ENCODE measurements at places on chromosomes 7 and 10.

DNA sequence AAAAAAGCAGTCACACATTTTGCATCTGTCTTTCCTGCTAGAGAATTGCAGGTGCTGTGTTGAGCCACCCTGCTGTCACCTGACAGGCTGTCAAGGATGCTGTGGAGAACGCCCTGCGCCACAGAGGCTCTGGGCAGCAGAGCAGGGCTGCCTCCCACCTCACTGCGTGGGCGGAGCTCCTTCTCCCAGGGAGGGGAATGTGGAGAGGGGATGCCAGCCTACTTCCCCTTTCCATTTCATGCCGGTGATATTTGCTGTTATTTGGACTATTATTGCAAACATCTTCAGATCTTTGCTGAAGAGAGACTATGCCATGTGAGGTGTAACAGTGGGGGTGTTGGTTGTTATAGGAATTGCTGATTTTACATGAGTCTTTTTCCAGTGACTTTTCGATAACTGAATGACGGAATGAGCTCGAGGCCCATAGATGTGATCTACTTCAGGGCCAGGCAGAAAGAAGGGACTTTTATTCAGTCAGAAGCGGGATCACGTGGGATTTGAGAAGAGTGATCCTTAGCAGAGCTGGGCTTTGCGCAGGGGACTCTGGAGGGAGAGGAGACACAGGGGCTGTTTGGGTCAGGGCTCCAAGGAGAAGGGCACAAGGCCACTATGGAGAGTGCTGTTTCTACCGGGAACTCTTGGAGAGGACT, 13.6 kb upstream of the PRKAG2 start:
- DNase-seq, result no peak

DNA sequence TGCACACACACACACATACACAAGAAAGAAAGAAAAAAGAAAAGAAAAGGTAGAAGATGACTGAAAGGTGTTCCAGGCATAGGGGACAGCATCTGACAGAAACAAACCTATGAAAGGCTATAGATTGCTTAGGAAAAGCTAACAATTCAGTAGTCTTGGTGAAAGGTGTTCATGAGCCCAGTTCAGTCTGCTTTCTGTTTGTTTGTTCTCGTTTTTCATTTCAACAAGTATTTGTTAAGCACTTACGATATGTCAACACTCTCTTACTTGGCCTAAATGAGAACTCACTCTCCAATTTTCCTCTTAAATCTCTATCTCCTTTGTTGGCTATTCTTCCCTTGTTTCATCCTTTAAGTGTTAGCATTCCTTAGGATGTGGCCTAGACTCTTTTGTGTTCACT, 133.2 kb downstream of the GRM8 start:
- DNase-seq, result no peak

- no peak for DNase-seq
Observed at GRCh38 chr10:7036951-7037350, 373.9 kb downstream of the SFMBT2 start.

DNA sequence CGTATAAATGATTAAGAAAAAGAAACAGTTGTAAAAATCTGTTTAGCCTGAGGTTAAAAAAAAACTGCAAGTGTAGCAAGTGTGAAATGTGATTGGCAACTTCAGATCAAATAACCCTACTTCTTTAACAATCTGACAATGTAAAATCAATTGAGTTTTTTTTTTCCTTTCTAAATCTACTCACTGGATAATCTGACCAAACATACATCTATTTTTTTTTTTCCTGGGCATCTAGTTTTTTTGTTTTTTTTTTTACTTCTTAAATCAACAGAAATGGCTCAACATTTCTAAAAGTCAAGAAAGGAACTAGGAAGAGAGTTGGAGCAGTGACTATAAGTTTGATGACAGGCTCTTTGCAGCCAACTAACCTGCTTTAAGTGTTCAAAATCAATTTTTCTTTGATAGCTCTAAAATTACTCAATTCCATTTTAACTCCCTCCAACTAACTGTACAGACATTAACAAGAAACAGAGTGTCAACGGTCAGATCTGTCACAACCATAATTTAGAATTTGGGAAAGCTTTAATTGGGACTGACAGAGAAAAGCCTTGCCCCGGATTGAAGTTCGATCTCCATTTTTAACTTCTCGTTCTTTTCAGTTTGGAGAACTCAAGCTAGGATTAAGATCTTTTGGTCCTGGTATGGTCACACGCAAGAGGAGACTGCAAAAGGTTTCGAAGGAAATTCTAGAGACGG, 1.2 kb downstream of the ARL3 start:
- no peak for DNase-seq

DNA sequence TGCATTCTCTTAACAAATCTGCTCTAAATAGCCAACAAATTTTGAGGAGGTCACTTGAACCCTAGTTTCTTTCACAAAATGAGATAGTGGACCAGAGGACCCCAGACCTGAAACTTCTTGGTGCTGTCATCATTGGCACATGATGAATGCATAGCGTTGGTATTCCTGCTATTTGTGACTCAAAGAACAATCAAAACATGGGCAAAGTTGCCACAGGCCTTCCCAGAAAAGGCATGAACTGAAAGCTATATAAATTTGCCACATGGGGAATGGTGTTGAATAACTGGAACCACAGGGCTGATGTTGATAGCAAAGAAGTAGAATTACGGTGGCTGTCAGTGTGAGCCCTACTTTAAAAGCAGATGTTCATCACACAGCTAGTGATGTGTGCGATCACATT, 219.9 kb upstream of the KMT2E start:
- DNase-seq, result no peak

DNA sequence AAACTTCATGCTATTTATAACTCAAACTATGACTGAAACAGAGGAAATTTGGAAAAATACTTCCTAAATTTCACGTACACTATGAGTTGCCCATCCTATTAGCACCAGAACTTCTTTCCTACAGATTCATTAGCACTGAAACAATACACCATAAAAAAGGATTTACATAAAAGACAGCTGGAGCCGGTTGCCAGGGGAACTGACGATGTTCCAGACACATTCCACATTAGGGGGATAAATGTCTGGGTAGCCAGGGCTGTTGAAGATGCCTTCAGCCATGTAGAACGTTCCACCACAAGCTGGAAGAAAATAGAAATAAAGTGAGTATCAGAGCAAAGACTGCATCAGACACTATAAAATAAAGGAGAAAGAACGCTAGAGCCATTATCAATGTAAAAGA, 129.8 kb upstream of the RSU1 start:
- DNase-seq, result no peak

- peak; percentile 21 for DNase-seq
Observed at GRCh38 chr10:98664329-98665042, 217.8 kb upstream of the HPS1 start.

DNA sequence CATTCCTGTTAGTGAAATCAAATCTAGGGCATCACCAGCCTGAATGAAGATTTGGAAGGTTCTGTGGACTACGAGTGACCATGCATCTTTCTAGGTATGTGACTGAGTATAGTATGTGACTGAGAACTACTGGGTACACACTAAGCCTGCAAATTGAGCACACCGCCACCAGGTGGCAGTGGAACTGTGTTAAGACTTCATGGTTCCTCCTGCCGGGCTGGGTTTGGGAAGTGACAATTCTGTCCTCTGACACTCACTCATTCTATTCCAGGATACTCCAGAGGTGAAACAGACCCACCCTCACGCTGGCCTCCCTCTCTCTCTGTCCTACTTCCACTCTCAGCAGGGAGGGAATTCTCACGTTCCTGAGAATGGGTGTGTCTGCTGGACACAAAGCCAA, 84.0 kb upstream of the TMEM248 start:
- DNase-seq, result peak; percentile 27

GRCh38 chr7:124764847-124765400, 668 bp downstream of the GPR37 start:
- DNase-seq, result peak; percentile 31

DNA sequence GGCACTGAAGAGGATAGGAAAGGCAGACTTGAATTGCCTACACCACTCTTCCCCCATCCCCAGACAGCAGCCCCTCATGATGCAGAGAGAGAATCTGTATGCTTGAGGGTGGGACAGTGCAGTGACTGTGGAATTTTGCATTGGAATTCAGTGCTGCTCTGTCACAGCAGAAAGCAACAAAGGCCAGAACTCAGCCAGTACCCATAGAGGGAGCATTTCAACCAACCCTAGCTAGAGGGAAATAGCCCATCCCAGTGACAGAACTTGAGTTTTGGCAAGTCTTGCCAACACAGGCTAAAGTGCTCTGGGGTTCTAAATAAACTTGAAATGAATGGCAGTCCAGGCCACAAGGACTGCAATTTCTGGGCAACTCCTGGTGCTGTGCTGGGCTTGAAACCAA, 80.4 kb downstream of the TES start:
- DNase-seq, result no peak

DNA sequence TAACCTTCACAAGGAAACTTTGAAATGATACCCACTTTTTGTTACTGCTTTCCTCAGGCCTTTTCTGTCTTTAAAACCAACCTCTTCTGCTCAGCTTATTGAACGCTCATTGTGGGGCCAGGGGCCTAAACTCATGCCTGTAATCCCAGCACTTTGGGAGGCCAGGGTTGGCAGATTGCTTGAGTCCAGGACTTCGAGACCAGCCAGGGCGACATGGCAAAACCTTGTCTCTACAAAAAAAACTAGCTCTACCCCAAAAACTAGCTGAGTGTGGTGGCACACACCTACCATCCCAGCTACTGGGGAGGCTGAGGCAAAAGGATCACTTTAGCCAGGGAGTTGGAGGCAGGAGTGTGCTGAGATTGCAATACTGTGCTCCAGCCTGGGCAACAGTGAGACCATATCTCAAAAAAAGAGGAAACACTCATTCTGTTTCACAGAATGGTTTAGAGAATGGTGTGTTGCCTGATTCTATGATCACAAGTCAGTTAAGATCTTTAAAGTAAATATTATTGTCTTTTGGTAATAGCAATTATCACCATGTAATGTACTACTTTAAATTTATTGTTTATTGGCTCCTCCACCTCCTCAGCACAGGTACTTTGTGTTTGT, 51.1 kb downstream of the KCTD7 start:
- no peak for DNase-seq

GRCh38 chr10:98673171-98673782, 226.5 kb upstream of the HPS1 start:
- DNase-seq, result no peak

GRCh38 chr7:21318916-21319270, 109.0 kb upstream of the SP4 start:
- no peak for DNase-seq

DNA sequence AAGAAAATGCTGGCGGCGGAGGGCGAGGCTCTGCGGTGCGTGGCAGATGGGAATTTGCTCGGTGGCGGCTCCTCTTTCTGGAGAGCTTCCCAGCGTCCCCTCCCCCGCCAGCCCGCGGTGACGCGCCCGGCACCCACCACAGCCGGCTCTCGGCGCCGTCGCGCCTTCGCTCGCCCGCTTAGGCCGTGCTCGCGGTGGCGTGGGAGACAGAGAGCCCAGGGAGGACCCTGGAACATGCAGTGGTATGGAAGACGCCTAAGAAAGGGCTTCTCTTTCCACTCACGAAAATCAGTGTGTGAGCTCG, 576 bp upstream of the CSGALNACT2 start:
- no peak for DNase-seq

DNA sequence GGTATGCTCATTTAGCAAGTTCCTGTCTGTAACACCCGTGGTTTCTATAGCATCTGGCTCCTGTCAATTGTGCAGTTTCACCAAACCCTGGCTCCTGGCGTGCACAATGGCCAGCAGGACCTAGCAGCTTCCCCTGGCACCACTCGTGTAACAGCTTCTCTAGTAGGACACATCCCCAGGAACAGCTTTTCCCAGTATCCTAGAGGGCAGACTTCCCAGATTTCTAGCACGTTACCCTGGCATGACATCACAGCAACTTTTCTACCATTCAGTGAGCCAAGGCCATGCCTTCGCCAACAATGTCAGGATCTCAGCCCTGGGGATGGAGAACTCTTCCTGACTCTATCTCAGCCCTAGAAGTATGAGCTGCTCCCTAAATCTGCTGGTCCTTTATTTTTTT, 6.5 kb downstream of the YME1L1 start:
- no peak for DNase-seq

GRCh38 chr7:22809902-22810642, 12.6 kb downstream of the TOMM7 start:
- DNase-seq, result no peak

GRCh38 chr7:94832051-94832450, 75.3 kb upstream of the PPP1R9A start:
- no peak for DNase-seq

GRCh38 chr10:63208986-63209385, 75.9 kb downstream of the NRBF2 start:
- no peak for DNase-seq

- no peak for DNase-seq
Observed at GRCh38 chr10:86723009-86723408, 33.4 kb upstream of the BMPR1A start.

- DNase-seq, result no peak
Observed at GRCh38 chr10:107553470-107553869, 389.0 kb upstream of the SORCS1 start.

GRCh38 chr7:101557421-101557820, 71.7 kb downstream of the MYL10 start:
- no peak for DNase-seq

- DNase-seq, result no peak
Observed at GRCh38 chr7:155219947-155220769, 77.5 kb upstream of the INSIG1 start.

- peak; percentile 14 for DNase-seq
Observed at GRCh38 chr7:83677180-83677866, 28.4 kb upstream of the SEMA3E start.
